Progenitor cell of endocrine pancreas (in vitro differentiated cells): ENCODE measurements at places on chromosomes 6 and 20. TPM values are rescaled to one million over a fixed set of nuclear protein-coding genes. Genes with fewer than 3 reads are reported as not detected.

GRCh38 chr20:53865901-53866793, 204.2 kb downstream of the BCAS1 start:
- DNase-seq, result peak; percentile 14

DNA sequence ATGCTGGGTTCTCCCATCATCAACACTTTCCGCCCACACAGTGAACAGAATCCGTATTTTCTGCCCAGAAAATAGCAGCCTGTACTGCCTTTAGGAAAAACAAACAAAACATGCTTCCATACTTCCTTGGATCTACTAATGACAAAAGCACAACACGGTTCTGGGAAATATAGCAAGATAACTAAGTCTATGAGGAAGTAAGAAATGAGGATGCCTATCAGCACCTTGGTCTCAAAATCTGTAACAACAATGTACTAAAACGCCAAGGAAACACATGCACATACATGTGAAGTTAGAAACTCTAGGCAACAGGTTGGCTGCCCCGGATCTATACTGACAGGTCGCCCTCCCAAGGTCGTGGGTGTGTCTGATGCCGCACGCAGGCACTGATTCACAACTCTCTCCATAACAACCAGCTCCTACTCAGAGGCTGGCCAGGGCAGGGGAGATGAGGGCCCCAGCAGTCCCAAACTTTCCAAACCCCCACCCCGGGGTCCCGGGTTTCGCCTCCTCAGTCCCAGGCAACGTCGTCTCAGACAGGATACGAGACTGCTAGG, 710 bp downstream of the BTBD9 start:
- DNase-seq, result peak; percentile 18

- peak; percentile 17 for DNase-seq
Measured at GRCh38 chr6:29627755-29628418, 5.1 kb downstream of the GABBR1 start.

DNA sequence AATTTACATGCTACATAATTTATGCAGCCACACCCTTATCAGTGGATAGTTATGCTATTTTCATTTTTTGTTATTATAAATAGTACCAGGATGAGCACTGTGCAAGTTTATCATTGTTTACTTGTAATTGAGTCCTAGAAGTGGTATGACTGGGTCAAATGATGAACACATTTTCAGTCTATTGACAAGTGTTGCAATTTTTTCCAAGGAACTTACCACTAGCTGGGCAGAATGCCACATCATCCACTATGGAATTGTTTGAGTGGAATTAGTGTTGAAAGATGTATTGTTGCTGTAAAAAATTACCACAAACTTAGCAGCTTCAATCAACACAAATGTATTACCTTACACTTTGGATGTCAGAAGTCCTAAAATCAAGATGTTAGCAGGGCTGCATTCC, 38.1 kb upstream of the OPN5 start:
- no peak for DNase-seq

Gene TBXT
- not detected in 2 replicates for total RNA-seq

DNA sequence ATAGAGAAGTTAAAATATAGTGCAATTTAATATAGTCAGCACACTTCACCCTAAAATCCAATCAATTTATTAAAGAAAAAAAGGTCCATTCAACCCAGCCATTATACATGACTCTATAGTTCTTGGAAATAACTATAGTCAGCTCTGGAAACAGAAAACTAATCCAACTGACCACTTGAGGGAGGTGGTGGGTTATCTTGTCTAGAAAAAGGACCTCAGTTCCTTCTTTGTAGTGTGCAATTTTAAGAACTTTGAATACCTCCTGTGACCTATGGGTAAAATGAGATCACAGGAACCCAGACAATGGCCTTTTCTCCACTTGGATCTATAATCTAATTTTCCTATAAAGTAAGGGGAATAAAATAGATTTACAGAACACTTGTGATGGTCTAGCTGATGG, 163.6 kb upstream of the CENPW start:
- no peak for DNase-seq
